ENCODE measurements at places on chromosomes 16 and 17. TPM values are rescaled to one million over a fixed set of nuclear protein-coding genes. Genes with fewer than 3 reads are reported as not detected.

GRCh38 chr17:67281743-67282142 is 36.7 kb upstream of the HELZ start:
- no peak for DNase-seq

Gene PRCD
- total RNA-seq: 3.0 TPM

Gene MT1H
- 12.0 TPM for total RNA-seq

Gene CD300LB
- total RNA-seq: 0.19 TPM

GRCh38 chr16:58940609-58941008 is 206.5 kb upstream of the GOT2 start:
- no peak for DNase-seq

Gene NPIPA2
- 0.50 TPM for total RNA-seq

Gene CHST6
- total RNA-seq: 0.06 TPM

Gene DNAH3
- not detected for total RNA-seq

Gene LAT
- 2.4 TPM for total RNA-seq

DNA sequence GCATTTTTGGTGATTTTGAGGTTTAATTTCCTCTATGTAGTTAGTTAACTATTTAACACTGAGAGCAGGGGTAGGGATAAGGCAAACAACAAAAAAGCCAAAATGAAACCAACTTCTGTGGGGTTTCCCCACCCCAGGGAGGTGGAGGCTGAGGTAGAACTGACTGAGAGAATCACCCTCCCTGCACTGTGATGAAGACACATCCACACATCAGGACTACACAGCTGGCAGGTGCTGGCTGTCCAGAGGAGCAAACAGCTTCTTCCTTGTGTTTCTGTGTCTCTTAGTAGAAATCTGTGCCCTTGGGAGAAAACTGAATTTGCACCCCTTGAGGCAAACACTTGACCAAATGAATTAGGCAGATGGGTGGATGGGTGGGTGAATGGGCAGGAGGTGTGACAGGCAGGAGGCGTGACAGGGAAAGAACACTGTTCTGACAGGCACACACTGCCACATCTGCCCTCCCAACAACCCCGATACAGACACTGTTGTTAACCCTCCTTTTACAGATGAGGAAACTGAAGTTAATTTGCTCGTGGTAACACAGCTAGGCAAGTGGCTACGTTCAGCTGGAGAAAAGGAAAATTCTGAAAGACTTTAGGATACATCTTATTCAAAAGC is 62.9 kb upstream of the AMZ2 start:
- DNase-seq: no peak

Gene SP6
- total RNA-seq: 0.44 TPM

GRCh38 chr16:3618769-3619141 is 7.3 kb upstream of the SLX4 start:
- DNase-seq: no peak

Gene TP53TG3F
- total RNA-seq: not detected

Gene HAS3
- total RNA-seq: 0.83 TPM

GRCh38 chr16:48386559-48387312 is 1.5 kb upstream of the SIAH1 start:
- DNase-seq: no peak

Gene CPNE7
- 1.6 TPM for total RNA-seq

DNA sequence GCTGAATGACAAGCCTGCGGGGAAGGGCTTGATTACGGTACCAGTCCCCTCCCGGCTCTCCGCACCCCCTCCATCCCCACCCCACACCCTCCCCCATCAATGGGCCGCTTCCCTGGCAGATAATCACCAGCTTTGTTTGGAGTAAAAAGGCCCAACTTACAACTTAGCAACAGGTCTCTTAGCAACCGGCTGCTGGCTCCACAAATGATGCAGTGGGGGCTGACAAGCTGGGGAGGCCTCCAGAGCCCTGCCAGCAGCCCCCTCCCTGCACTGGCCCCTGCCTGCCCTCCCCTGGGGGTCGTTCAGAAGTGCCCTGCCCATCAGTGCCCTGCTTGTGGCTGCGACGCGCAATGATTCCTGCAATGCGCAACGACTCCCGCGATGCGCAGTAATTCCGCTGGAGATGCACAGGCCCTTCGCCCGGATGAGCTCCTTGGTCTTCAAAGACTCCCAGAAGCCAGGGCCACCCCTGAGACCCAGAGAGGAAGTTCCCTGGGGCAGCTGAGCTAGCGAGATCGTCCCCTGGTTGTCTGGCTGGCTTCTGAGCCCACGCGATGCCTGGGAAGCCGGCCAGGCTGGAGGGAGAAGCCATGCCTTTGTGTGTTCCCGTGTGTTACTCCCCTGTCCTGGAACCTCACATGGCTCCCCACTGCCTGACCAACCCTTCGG is 23.3 kb downstream of the CPNE2 start:
- DNase-seq: no peak

DNA sequence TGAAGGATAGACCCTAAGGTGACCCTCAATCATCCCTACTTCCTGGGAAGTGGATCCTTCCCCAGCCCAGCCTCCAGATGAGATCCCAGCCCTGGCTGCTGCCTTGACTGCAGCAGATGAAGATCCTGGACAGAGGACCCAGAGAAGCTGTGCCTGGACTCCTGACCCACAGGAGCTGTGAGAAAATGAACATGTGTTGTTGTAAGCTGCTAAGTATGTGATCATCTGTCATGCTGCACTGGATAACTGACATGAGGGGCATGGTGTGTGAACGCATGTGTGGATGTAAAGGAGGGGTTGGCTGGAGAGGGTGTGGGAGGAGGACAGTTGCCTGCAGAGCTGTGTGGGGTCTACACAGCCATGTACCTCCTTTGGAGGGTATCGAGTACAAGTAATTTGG is 69.3 kb downstream of the SLC5A11 start:
- no peak for DNase-seq

Gene LRRC37A
- 0.76 TPM for total RNA-seq

Gene ASPHD1
- 8.1 TPM for total RNA-seq

- no peak for DNase-seq
Observed at GRCh38 chr16:35908942-35909341, 2449.5 kb downstream of the TP53TG3F start.

- DNase-seq: peak; percentile 74
Observed at GRCh38 chr16:3058139-3059030, 7.1 kb upstream of the IL32 start.

GRCh38 chr17:40433551-40434415 is 9.5 kb upstream of the IGFBP4 start:
- no peak for DNase-seq

Gene DPEP1
- total RNA-seq: 147 TPM

- DNase-seq: no peak
Observed at GRCh38 chr17:14340857-14341754, 40.2 kb downstream of the HS3ST3B1 start.

DNA sequence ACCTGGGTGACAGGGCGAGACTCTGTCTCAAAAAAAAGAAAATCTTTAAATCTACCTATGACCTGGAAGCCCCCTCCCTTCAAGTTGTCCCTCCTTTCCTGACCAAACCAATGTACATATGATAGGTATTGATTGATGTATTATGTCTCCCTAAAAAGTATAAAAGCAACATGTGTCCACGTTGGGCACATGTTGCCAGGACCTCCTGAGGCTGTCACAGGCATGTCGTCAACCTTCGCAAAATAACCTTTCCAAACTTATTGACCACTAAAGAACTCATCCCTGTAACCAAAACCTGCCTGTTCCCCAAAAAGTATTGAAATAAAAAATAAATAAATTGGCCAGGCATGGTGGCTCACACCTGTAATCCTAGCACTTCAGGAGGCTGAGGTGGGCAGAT is 4.4 kb downstream of the OXLD1 start:
- no peak for DNase-seq

- DNase-seq: no peak
Observed at GRCh38 chr17:72498364-72499210, 377.8 kb downstream of the SOX9 start.

Gene HOXB5
- 0.32 TPM for total RNA-seq

DNA sequence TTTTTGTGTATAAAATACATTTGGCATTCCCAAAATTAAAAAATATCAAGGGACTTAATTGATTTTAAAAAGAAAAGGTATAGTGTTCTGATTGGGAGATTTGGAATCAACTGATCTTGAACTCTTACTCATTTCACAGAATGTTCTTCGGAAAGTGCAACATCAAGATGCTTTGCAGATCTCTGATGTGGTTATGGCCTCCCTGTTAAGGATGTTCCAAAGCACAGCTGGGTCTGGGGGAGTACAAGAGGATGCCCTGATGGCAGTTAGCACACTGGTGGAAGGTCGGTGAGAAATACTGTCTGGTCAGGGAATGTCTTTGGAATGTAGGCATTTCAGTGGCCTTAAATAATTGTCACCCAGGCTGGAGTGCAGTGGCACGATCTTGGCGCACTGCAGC is 19.5 kb upstream of the TBKBP1 start:
- no peak for DNase-seq

DNA sequence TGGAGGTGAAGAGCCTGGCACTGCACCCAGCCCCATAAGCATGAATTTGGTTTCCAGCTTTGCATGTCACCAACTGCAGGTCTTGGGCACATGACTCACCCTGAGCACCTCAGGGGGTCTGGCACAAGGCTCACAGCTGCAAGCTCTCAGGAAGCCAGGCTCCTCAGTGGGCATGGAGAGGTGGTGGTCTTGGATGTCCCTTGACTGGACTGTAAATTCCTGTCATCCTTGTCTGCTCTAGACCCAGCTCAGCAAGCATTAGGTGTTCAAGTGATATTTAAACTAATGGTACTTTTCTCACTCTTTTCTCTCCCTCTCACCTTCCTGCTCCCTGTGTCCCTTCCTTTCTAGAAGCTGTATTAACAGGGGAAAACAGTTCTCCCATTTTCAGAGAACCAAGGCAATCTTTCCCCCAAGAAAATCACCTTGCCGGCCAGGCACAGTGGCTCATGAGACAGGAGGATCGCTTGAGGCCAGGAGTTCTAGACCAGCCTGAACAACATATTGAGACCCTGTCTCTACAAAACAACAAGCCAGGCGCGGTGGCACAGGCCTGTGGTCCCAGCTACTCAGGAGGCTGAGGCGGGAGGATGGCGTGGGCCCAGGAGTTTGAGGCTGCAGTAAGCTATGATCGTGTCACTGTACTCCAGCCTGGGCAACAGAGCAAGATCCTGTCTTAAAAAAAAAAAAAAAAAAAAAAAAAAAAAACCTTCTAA is 5.1 kb upstream of the KIFC3 start:
- DNase-seq: no peak

Gene PLLP
- total RNA-seq: 26.0 TPM

All from pancreas (tissue), 10 donors.